ENCODE measurements at places on chromosomes 1 and 21.

DNA sequence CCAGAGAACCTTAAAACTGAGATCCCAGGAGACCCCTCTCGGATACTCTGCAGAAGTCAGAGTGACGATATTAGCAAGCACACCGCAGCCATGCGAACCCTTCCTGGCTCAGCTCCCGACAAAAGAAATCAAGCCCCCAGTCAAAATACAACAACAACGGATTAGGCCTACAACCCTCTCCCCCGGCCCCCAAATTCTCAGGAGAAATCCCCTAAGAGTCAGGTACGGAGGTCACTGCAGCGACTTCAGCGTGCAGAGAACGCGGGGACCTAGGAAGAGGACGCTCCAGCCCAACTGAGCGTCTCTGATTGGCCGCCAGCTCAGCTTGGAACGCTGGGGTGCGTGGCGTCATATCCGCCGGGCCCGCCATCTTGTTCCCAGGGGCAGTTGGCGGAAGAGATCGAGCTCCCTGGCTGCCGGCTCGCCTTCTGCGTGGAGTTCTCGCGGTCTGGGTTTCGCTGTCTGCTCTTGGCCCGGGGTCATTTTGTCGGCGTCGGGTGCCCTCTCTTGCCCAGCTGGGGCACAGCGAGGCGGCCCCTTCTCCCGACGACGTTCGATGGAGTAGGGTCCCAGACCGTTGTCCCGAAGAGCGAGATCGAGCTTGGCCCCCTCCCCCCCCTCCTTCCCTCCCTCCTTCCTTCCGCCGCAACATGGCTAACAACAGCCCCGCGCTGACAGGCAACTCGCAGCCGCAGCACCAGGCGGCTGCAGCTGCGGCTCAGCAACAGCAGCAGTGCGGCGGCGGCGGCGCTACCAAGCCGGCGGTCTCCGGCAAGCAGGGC is at the start of gene PRPF38B:
Gene PRPF38B (plus strand): TSS at position 369 of the 782 bp plus-strand sequence. CDS start 282 bp downstream, at position 651.
- DNase-seq: peak; percentile 59

DNA sequence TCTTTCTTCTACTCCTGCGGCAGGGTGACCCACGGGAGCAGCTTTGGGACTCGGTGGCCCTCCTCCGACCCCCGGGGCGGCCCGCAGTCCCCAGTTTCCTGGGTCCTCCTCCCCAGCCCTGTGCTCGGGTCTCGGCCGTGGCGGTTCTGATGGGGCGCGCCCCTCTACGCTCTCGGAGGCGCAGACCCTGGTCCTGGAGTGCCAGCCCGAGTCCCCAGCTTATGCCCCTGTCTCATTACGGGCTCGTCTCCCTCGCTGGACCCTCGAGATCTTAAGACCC is 430 bp downstream of the BTG2 start:
- DNase-seq: no peak

DNA sequence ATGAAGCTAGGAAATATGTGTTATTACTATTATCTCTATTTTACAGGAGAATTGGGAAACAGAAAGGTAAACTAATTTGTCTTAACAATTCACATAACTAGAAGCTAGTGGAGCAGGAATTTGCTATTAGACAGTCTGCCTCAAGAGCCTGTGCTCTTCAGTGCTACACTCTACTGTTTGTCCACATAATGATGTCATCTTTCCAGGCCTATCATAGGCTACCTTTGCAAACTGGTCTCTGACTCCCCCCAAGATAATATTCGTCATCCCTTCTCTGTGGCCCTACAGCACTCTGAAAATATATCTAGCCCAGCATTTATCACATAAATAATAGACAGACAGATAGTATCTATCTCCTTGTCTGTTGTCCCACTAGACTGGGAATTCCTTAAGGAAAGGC is 34.1 kb downstream of the TRIT1 start:
- DNase-seq: no peak

DNA sequence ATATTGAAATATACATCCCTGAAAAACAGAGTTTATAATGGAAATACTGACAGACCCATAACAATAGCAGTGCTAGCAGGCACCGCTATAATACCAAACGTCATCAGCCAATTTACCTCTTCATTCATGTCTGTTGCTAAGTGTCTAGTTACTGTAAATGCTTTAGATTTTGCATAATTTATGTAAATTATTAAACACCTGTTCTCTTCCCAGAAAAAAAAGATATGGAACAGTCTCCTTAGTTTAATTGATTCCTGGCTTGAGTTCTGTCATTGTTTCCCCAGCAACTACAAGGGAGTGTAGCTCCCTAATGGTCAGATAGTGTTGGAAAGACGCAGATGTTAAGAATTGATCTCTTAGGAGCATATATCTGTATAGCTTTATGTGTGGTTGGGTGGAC is 817.9 kb upstream of the ADGRL2 start:
- DNase-seq: no peak

DNA sequence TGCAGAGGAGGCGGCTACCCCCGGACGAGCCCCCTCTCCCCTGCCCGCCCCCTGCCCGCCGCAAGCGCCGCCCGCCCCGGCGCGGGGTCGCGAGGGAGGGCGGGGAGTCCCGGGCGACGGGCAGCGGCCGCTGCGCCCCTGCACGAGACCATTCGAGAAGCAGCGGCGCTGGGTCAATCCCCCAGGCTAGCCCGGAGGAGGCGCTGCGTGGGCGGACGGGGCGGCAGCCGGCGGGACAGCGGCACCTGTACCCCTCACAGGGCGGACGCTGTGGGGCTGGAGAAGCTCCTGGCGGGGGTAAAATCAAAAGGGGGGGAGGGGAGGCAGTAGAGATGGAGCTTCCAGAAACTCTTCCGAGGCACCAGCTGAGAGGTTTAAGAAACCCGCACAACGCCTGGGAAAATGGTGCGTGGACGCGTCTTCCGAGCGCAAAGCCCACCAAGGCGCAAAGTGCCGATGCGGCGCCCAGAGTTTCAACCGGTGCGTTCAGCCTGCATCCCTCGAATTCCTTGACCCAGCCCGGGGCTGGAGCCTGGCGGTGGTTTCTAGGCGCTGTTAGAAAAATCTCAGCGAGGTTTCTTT is at the start of gene PLPPR5:
Gene PLPPR5 (minus strand): TSS at position 1 of the 582 bp plus-strand sequence. CDS start 190 bp downstream, outside the sequence.
- no peak for DNase-seq

- peak; percentile 3 for DNase-seq
Measured at GRCh38 chr21:23936224-23936623, 1671.1 kb downstream of the MRPL39 start.

DNA sequence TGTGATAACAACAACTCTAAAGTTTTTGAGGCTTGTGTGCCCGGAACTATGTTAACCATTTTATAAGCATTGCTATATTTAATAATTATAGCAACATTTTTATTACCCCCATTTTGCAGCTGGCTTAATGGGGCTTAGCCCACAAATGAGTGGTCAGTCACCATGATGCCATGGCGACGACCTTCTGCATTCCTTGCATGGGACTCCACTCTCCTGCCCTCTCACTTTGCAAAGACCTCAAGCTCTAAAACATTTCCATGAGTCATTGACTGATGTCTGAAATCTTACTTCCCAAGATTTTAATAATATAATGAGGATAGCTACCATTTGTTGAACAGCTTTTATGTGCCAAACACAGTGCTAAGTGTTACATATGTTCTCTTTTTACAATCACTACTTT is 15.4 kb downstream of the NGF start:
- no peak for DNase-seq

GRCh38 chr1:201845331-201846083 is 16.6 kb downstream of the IPO9 start:
- DNase-seq: no peak

DNA sequence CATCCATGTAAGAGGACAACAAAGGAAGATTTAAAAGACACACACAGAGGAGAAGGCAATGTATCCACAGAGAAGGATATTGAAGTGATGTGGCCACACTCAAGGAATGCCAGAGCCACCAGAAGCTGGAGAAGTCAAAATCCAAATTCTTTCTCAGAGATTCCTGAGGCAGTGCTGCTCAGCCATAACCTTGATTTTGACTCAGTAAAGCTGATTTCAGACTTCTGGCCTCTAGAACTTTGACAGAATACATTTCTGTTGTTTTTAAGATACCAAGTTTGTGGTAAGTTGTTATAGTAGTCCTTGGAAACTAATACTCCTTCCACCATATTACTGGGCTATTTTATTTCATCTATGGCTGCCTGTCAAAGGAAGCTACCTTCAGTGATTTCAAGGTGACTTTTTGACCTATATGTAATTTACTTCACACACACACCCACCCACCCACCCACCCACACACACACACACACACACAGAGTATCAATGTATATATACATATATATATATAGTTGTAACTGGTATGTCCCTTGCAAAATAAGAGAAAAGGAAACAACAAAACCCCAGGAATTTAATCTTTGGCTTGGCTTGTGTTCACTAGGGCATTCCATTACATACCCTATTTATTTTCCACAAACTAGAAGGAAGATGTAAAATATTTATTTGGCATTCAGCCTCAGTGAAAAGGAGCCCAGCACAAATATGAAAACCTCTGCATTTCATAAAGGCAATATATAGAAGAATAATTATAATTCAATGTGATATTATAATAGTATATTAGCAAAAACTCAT is 142.1 kb upstream of the PTGFR start:
- DNase-seq: no peak

- no peak for DNase-seq
Measured at GRCh38 chr21:44353191-44353970, at the start of gene TRPM2. TRPM2 (plus strand) TSS chr21:44353621; CDS start chr21:44353701, 80 bp downstream.

DNA sequence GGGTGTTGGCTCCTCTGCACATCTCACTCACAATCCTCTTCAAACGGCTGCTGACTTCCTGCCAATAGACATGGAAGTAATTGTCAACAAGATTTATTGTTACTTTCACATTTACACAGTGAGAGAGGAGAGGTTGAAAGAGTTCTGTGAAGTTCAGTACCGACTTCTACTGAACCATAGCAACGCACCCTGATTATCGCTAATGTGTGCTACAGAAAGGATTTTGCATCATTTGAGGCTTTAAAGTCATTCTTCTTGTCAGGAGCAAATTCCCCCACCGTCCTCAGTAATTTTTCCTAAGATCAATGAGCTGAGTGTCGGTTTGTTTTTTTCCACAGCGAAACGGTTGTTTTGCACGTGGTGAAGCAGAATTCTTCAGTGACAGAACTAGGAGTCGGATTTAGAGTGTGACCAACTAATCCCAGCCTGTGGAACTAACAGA is 361.0 kb downstream of the ADGRL2 start:
- no peak for DNase-seq

DNA sequence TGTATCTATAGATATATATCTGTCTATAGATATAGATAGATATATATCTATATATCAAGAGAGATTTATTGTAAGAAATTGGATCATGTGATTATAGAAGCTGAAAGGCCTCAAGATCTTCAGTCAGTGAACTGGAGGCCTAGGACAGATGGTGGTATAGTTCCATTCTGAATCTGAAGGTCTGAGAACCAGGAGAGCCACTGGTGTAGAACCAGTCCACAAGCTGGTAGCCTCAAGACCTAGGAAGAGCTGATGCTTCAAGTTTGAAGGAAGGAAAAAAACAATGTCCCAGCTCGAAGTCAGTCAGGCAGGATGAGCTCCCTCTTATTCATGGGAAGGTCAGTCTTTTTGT is 213.2 kb upstream of the JUN start:
- DNase-seq: no peak

DNA sequence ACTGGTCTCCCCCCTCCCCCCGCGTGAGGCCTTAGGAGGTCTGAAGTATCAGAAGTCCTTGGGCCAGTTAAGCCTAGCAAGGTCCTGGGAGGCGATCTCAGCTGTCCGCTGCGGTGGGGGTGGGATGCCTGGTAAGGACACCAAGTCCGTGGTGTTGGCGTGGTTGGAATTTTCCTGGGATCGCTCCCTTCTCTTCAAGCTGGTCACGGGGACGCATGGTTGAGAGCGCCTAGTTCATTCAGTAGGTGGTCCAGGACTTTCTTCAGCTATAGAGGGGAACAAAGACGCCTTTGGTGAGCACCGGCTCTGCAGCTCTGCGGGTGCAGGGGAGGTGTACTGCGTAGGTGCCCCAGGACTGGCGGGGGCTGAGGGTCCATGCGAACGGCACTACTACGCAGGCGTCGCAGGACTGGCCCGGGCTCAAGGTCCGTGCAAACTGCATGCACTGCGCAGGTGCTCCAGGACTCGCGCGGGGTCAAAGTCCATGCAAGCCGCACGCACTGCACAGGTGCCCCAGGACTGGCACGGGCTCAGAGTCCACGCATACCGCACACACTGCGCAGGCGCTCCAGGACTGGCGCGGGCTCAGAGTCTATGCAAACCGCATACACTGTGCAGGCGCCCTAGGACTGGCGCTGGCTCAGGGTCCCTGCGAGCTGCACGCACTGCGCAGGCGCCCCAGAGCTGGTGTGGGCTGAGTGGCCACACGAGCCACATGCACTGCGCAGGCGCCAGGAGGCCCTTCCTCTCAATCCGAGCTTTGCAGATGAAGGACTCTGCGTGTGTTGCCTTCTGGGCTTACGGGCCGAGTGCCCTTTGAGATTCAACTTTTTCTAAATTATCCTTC is 36.6 kb upstream of the HMGN1 start:
- peak; percentile 15 for DNase-seq

Data from NCI-H524 treated with DMSO at 0.1 percent for 48 hours (cell line).